Kidney capillary endothelial cell (primary cell): ENCODE measurements at places on chromosomes 13 and 19.

GRCh38 chr13:70844391-70845108 lies 736.3 kb upstream of the KLHL1 start:
- no peak for DNase-seq

- DNase-seq = no peak
Observed at GRCh38 chr13:40192858-40193257, 473.6 kb downstream of the FOXO1 start.

DNA sequence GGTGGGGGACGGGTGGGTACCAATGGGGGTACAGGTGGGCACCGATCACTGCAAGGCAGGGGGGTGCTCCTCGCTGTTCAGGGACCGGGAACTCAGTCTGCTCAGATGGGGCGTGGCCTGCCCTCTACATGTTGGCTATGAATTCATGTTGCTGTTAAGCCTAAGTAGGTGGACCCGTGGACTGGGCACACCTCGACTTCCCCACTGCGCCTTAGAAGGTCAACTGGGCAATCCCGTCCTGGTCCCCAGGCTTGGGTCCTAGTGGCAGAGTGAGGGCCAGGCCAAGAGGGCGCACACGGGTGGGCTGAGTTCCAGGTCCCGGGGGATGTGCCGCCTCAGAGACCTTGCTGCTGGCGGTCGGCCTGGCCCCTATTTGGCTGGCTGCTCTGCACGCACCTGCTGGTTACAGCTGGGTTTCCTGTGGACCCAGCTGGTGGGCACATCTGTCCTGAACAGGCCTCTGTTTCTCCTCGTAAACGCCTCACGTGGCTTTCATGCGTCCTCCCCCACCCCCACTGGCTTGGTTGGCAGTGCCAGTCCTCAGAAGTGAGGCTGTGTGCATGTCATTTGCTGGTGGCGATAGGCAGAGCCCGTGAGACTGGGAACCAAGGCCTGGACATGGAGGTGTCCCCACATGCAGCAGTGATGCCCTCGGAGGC lies 13.5 kb upstream of the ZNF554 start:
- DNase-seq = no peak

DNA sequence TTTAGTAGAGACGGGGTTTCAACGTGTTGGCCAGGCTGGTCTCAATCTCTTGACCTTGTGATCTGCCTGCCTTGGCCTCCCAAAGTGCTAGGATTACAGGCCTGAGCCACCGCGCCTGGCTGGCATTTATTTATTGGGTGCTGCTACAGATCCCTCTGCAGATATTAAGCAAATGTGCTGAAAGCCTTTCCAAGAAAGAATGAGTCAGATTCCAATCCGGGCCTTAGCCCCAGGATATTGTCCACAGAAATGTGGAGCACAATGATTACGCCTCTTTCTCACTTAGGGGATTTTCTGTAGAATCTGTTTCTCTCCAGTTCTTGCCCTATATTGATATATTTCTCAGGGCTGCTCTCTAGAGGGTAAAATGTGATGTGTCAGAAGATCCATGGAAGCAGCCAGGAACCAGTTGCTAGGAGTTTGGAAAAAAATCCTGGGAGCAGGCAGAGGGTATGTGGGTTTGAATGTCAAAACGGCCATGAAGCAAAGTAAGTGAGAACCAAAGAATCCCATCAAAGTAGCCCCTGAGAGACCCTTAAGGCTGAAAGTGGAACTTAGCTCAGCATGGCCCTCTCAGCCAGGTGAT lies 24.8 kb upstream of the IGFL4 start:
- no peak for DNase-seq

- no peak for DNase-seq
Observed at GRCh38 chr19:4586691-4587090, 27.2 kb upstream of the SEMA6B start.

DNA sequence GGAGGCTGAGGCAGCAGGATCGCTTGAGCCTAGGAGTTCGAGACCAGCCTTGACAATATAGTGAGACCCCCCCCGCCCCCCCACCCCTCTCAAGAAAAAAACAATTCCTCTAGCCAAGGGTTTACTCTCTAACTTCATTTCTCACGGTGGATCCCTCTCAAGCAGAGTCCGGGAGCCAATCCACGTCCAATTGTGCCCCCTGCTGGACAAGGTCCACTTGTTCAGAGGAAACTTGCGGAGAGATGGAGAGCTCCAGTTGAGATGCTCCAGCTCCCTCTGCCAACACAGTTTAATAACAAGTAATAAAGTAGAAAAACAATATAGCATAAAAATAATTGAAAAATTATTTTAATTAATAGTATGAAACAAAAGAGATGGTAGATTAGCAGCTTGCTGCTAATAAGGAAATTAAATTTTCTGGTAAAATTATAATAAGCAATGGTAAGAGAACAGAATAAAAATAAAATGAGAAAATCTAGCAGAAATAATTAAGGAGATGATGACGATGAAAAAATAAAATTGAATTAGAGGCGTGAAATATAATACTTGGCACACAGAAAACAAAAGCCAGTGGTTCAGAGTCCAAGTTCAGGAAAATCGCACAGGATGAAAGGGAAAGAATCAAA lies 14.5 kb upstream of the SIGLEC14 start:
- DNase-seq = peak; percentile 46

GRCh38 chr19:1037621-1038064 lies 2.3 kb upstream of the ABCA7 start:
- no peak for DNase-seq

DNA sequence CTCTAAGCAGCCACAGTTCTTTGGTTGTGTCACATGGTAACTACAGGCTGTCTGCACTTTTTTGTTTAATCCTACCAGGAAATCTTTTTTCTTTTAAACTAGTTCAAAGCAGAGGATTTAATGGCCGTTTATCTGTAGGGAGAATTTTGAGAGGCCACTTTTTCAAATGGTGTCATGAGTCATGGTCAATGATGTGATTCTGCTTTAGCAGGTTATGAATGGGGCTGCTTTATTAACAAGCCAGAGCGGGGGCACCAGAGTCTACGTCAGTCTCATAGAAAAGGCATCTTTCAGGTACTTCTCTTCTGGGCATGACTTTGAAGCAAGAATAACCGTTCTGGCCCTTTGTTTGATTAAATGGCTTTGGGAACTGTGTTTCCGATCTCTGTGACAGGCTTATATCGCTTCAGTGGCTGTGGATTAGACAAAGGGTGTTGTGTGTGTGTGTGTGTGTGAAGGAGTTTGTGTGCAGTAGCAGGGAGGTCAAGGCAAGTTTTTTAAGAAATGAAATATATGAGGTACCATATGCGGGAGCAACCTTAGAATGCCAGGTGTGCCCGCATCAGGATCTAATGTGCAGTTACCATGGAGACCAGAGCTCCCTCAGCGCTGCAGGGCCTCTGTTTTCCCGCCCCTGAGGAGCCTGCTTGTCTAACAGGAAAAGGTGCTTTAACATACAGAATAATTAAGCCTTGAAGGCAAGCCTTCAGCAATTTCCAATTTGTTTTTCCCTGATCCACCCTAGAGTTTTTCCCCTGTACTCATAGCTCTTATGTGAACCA lies 120.5 kb downstream of the KATNAL1 start:
- DNase-seq = no peak

GRCh38 chr19:17719730-17720400 lies 585 bp downstream of the MAP1S start:
- no peak for DNase-seq

DNA sequence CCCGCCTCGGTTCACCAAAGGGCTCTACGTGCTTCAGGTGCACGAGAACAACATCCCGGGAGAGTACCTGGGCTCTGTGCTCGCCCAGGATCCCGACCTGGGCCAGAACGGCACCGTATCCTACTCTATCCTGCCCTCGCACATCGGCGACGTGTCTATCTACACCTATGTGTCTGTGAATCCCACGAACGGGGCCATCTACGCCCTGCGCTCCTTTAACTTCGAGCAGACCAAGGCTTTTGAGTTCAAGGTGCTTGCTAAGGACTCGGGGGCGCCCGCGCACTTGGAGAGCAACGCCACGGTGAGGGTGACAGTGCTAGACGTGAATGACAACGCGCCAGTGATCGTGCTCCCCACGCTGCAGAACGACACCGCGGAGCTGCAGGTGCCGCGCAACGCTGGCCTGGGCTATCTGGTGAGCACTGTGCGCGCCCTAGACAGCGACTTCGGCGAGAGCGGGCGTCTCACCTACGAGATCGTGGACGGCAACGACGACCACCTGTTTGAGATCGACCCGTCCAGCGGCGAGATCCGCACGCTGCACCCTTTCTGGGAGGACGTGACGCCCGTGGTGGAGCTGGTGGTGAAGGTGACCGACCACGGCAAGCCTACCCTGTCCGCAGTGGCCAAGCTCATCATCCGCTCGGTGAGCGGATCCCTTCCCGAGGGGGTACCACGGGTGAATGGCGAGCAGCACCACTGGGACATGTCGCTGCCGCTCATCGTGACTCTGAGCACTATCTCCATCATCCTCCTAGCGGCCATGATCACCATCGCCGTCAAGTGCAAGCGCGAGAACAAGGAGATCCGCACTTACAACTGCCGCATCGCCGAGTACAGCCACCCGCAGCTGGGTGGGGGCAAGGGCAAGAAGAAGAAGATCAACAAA lies 2.6 kb downstream of the PCDH17 start:
- DNase-seq = no peak

- no peak for DNase-seq
Observed at GRCh38 chr19:10809651-10810285, 26.2 kb downstream of the TMED1 start.

- no peak for DNase-seq
Observed at GRCh38 chr13:102932331-102932730, 86.5 kb downstream of the ERCC5 start.

DNA sequence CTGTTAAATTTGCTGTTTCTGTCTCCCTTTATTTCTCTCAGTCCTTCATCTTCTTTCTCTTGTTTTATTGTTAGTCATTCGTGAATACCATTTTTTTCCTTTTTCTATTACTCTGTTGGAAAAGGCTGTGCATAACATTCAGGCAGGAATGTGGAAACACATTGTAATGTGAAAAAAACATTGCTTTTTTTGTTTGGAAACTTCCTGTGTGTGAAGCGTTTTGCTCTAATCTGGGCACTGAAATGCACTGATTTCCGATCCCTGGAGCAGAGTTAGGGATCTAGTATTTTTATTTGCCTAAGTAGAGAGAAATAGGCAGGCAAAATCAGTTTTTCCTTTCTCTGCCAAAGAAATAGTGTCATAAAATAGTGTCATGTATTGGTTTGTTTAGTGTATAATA lies 155.5 kb downstream of the PCCA start:
- peak; percentile 15 for DNase-seq

DNA sequence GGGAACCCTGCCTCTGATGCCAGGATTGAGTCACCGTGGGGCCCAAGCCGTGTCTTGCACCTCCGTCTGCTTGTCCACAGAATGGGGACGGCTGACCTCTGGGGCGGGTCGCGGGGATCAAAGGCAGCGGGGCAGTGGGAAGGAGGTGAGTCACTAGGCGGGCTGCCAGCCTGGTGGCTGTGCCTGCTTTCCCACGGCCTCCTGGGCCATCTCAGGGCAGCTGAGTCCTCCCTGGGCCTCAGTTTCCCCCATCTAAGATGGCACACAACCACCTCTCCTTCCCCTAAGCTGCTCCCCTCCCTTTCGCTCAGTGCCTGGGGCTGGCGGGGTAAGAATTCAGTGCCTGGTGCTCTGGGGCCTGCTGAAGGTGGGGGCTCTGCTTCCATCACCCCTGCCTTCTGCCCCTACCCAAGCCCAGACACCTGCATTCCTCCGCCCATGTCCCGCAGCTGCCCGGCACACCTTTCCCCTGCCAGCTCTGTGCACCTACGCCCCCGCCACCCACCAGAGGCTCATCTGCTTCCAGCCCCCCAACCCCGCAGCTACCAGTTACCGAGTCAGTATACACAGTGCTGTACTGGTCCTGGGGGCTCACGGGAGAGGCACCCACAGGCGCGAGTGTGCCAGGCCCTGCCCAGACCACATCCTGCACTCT lies 3.5 kb downstream of the MKNK2 start:
- DNase-seq = peak; percentile 65

DNA sequence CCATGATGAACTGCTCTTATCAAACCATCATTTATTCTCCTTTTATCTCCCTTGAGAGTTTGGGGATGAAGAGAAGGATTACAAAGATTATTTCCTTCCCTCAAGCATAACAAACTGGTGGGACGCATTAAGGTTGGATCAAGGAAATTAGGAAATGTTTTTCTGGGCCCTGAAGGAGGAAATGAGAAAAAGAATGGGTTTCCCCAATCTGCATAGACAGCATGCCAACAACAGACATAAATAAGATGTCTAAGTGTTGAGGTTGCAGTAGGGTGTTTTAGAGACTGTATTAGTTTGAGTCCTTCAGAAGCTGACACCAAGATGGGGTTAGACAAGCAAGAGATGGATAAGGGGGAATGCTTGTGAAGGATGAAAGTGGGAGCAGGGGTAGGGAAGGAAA lies 7.3 kb downstream of the EPSTI1 start:
- no peak for DNase-seq

GRCh38 chr13:21435687-21436151 lies 23.4 kb downstream of the ZDHHC20 start:
- DNase-seq = peak; percentile 80

- DNase-seq = no peak
Observed at GRCh38 chr19:41232686-41233085, 13.7 kb downstream of the AXL start.

DNA sequence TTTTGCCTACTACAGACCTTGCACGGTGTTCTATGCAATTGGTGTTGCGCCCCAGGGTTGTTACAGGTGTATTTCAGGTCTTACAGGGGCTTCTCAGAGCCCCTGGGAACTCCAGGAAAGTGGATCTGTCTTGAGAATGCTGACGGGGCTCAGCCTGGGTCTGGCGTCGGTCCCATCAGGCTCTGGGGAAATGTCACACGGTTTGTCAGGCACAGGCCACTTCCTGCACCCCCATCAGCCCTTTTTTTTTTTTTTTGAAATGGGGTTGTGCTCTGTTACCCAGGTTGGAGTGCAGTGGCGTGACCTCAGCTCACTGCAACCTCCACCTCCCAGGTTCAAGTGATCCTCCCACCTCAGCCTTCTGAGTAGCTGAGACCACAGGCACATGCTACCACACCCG lies 13.2 kb downstream of the CLEC4G start:
- DNase-seq = no peak

- DNase-seq = peak; percentile 83
Observed at GRCh38 chr19:23758187-23759074, at the start of gene ZNF681. ZNF681 (minus strand) TSS chr19:23758891; CDS start chr19:23758749, 142 bp downstream.

DNA sequence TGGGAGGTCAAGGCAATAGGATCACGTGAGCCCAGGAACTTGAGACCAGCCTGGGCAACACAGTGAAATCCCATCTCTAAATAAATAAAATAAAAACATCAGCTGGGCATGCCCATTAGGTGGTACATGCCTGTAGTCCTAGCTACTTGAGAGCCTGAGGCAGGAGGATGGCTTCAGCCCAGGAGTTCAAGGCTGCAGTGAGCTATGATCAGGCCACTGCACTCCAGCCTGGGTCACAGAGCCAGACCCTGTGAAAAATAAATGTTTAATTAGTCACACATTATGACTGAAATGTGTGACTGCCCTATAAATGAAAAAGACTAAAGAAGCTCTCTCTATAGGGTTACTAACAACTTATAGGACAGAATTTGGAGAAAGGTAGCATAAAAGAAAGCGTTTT lies 37.7 kb downstream of the USP12 start:
- no peak for DNase-seq

DNA sequence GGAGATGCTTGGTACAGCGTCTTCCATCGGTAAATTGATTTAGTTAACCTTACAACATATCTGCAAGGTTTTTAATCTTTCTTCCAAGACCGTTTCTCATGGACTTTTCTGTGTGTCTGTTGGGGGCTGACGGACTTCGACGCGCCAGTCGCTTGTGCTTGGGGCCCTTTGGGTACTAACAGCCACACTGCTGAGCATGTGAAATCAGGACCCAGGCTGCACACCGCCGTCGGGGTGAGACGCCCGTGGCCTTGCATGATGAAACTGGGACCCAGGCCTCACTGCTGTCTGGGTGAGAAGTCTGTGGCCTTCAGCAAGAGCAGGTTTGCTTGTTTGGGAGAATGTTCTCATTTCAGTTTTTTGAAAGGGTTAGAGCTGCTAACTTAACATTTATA lies 9.8 kb downstream of the ATP4B start:
- DNase-seq = no peak
